Activated effector memory CD4-positive, alpha-beta T cell treated with anti-CD3 and anti-CD28 coated beads, Interleukin-2, amount 50 U/mL, for 16 hours (primary cell): ENCODE measurements at places on chromosomes 4 and X.

GRCh38 chr4:103923551-103923950, 203.8 kb upstream of the TACR3 start:
- DNase-seq: no peak

GRCh38 chr4:8238515-8239053, 31.0 kb upstream of the HTRA3 start:
- no peak for DNase-seq

- no peak for DNase-seq
Measured at GRCh38 chrX:44908153-44908552, 35.2 kb downstream of the KDM6A start.

DNA sequence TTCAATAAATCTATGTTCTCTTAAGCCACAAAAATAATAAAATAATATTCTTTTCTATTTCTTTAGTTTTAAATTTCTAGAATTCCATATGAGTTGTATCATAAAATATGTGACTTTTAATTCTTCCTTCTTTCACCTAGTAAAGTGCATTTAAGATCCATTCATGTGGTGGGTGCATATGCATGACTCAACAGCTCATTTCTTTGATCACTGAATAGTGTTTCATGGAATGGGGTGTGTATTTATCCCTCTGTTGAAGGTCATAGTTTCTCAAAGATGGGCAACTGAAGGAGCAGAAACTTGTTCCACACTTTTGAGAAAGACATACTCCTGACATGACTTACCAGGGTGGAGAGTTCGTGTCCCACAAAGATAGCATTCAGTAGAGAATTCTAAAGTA, 1230.3 kb upstream of the AGA start:
- no peak for DNase-seq

- no peak for DNase-seq
Measured at GRCh38 chrX:13937370-13938050, 92.2 kb downstream of the GEMIN8 start.

DNA sequence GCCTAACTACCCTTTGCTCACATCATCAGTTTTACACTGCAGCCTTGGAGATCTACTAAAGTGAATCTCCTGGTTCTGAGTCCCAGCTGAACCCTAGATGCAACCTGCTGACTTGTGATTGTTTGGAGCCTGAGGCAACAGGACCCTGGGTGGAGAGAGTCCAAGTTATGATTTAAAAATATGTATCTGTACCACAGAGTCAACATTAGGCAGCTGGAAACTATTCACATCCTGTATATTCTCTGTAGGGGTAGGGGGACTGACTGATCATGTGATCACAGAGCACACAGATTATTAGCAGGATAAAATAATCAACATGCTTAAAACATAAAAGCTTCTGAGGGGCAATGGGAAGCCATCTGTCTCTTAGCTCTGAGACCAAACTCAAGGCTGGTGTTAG, 52.1 kb downstream of the CT47B1 start:
- no peak for DNase-seq

DNA sequence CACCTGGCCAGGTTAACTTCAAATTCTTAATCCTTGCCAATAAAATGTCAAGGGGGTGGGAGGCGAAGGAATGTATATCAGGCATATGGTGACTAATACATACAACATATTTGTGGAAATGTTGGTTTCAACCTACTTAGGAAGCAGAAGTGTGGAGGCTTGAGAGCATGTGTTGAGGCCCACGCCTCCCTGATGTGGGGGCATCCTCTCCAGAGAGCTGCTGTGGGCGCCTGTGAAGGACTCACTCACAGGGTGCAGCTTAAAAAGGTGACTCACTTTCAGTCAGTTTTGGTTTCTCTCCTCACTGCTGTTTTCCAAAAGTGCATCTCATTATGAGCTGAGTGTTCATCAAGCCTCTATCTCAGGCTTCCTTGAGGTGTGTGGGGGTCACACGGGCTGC, 27.5 kb downstream of the LNX1 start:
- no peak for DNase-seq
